ENCODE measurements at places on chromosomes 12 and 14. TPM values are rescaled to one million over a fixed set of nuclear protein-coding genes. Genes with fewer than 3 reads are reported as not detected.

EAPP gene
- 44.7 TPM for total RNA-seq

CMKLR1 gene
- total RNA-seq: 6.8 TPM

AP4S1 gene
- total RNA-seq: 4.8 TPM

CARMIL3 gene
- total RNA-seq: 0.23 TPM

LRRC23 gene
- 14.0 TPM for total RNA-seq

TBX5 gene
- 2.1 TPM for total RNA-seq

AKAP5 gene
- total RNA-seq: 0.09 TPM

C12orf57 gene
- total RNA-seq: 451 TPM

HNRNPC gene
- total RNA-seq: 411 TPM

IL23A gene
- not detected for total RNA-seq

C1QL4 gene
- not detected for total RNA-seq

MSI1 gene
- not detected for total RNA-seq

IL26 gene
- not detected for total RNA-seq

RERGL gene
- not detected for total RNA-seq

TPPP2 gene
- total RNA-seq: not detected

SLC22A17 gene
- 23.2 TPM for total RNA-seq

SLC17A8 gene
- not detected for total RNA-seq

LTBP2 gene
- total RNA-seq: 39.0 TPM

C12orf42 gene
- total RNA-seq: not detected

C12orf50 gene
- not detected for total RNA-seq

Measured in pericardium fibroblast (primary cell).